ENCODE measurements at places on chromosomes 12 and 14. TPM values are rescaled to one million over a fixed set of nuclear protein-coding genes. Genes with fewer than 3 reads are reported as not detected.
A peak's percentile ranks its signal among the peaks of the same experiment; 100 is the strongest.

Gene C12orf54
- total RNA-seq, result not detected

- peak overlapping the region; percentile 61 for H3K4me3 ChIP-seq
- H3K36me3 ChIP-seq, result no peaks in the 10 kb centered on the region
- no peaks in the 10 kb centered on the region for H3K27me3 ChIP-seq
- no peak for DNase-seq
- H3K27ac ChIP-seq, result peak overlapping the region; percentile 92
Observed at GRCh38 chr12:54010972-54011664, 2.3 kb downstream of the HOXC8 start.

Gene KRT6C
- total RNA-seq, result not detected

GRCh38 chr12:54448344-54448743 is 25.1 kb downstream of the GTSF1 start:
- H3K36me3 ChIP-seq, result no peaks in the 10 kb centered on the region
- H3K4me3 ChIP-seq, result no peak overlapping the region
- no peak for DNase-seq
- H3K27me3 ChIP-seq, result peaks cover 2% of the 10 kb centered on the region
- no peak overlapping the region for H3K27ac ChIP-seq

Gene PPFIA2
- total RNA-seq, result not detected

DNA sequence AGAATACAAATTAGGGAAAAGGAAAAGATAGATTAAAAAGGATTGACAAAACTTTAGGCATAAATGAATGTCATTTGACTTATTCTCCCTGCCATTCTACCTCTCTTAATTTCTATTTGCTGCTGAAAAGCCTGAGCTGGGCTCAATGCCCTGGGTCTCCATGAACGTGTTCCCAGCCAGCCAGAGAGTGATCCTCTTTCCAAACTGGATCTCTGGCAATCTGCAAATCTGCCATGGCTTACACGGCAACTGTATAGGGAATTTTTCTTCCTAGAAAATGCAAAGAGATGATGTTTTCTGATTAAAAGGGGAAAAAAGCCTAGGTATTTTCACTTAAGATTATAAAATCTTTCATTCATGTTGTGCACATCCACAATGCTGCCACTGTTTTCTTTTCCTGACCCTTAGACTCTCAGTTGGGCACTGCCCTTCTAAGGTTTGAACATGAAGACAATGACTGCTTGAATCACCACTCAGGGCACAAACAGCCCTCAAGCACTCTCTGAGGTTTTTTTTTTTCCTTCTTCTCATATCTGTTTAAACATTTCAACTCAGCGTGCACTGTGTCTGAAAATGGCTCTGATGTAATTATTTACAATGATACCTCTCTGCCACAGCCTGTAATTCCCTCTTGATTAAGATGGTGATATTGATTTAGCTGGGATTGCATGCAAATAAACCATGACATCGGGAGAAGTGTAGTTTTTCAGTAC is 60.3 kb downstream of the DACT1 start:
- no peaks in the 10 kb centered on the region for H3K27me3 ChIP-seq
- no peaks in the 10 kb centered on the region for H3K36me3 ChIP-seq
- no peak overlapping the region for H3K27ac ChIP-seq

- peaks cover under 1% of the 10 kb centered on the region for H3K27me3 ChIP-seq
- DNase-seq, result no peak
- no peak overlapping the region for H3K27ac ChIP-seq
- no peak overlapping the region for H3K4me3 ChIP-seq
Observed at GRCh38 chr12:117522559-117522958, 161.1 kb upstream of the NOS1 start.

All from Panc1 (cell line).